ENCODE measurements at places on chromosomes 12 and 14.
A peak's percentile ranks its signal among the peaks of the same experiment; 100 is the strongest.

GRCh38 chr12:87152841-87153528 lies 876.2 kb downstream of the C12orf50 start:
- DNase-seq: no peak

DNA sequence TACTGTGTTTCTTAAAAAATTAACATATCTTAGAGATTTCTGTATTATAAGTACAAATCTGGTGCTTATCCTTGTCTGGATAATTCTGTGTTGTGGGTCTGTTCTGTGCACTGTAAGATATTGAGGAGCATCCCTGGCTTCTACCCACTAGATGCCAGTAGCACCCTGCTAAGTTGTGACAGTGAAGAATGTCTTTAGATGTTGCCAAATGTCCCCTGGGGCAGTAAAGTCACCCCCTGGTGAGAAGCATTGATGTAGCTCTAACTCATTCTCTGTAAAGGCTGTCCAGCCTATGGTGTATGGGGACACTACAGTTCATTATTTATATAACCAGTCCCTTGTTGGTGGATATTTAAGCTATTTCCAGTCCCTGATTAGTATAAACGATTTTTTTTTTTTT lies 31.4 kb downstream of the MAP1LC3B2 start:
- no peak for DNase-seq

GRCh38 chr14:55306938-55307589 lies 35.8 kb downstream of the FBXO34 start:
- DNase-seq: no peak

DNA sequence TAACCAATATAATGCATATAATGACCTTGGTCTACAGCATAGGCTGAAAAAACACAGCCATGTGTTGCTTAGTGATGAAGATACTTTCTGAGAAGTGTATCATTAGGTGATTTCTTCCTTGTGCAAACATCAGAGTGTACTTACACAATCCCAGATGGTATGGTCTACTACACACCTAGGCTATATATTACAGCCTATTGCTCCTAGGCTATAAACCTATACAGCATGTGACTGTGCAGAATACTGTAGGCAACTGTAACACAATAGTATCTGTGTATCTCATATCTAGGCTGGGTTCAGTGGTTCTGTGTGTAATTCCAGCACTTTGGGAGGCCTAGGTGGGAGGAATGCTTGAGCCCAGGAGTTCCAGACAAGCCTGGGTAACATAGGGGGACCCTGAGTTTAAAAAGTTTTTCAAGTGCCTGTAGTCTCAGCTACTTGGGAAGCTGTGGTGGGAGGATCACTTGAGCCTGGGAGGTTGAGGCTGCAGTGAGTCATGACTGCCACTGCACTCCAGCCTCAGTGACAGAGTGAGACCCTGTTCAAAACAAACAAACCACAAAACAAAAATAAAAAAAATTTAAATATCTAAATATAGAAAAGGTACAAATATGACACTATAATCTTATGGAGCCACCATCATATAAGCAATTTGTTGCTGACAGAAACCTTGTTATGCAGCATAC lies 66.6 kb downstream of the GRIP1 start:
- DNase-seq: no peak

- DNase-seq: no peak
Observed at GRCh38 chr12:110444455-110444854, 5.7 kb downstream of the ARPC3 start.

DNA sequence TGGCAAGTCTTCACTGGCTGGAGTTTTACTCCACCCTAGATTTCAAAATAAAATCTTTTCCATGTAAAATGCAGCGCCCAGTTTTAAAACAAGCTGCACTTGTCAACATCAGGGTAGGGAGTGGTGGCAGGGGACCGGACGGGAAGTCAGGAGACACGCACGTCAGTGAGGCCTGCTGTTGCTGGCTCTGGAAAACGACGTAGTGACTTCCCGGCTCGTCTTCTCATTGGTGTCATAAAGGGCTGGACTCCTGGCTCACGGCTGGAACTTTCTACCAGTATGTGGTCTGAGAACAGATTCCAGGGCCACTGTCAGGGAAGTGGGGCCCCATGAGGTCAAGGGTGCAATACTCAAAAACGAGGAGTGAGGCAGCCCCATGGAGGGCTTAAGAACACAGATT lies 64.2 kb upstream of the FOXN3 start:
- DNase-seq: no peak

- no peak for DNase-seq
Observed at GRCh38 chr12:104657726-104658484, 201.2 kb downstream of the CHST11 start.

DNA sequence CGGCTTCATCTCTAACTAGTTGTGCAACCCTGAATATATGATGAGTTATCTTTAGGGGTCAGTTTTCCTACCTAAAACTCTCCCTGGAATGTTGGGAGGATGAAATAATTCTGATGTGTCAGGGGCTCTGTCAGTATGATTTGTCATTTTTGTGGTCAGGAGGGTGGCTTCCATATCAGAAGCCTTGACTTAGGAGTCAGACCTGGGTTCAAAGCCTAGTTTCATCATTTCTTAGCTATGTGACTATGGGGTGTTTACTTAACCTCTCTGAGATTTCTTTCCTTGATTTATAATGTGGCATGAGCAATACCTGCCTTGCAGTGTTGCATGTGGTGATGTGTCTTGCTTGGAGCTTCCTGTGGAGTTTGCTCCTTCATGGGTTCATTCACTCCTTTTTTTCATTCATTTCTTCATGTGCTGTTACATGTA lies 146.8 kb downstream of the CHST11 start:
- DNase-seq: no peak

- no peak for DNase-seq
Observed at GRCh38 chr12:113456761-113457160, 14.9 kb downstream of the LHX5 start.

DNA sequence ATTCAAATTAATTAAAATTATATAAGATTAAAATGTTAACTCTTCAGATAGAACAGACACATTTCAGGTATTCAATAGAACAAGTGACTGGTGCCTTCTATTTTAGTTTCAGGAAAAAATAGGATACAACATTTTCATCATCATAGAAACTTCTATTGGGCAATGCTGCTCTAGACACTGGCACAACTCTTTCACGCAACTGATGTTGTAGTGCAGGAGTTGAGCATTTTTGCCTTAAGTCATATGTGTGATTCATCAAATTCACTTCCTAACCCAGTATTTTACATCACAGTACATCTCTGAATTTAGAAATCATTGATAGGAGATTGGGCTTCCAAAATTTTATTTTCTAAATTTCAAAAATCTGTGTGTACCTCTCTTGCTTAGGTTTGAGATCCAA lies 215.4 kb upstream of the DIO2 start:
- no peak for DNase-seq

GRCh38 chr12:6570264-6570887 lies 2.3 kb upstream of the NOP2 start:
- DNase-seq: peak; percentile 33

GRCh38 chr12:19120795-19121194 lies 8.7 kb upstream of the PLEKHA5 start:
- DNase-seq: no peak

DNA sequence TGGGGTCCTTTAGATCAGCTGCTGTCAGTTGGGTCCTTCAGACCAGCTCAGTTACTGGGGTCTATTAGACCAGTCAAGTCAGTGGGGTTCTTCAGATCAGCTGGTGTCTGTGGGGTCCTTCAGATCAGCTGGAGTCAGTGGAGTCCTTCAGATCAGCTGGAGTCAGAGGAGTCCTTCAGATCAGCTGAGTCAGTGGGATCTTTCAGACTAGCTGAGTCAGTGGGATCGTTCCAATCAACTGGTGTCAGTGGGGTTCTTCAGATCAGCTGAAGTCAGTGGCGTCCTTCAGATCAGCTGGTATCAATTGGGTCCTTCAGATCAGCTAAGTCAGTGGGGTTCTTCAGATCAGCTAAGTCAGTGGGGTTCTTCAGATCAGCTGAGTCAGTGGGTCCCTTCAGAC lies 14.7 kb upstream of the LPCAT3 start:
- DNase-seq: no peak

DNA sequence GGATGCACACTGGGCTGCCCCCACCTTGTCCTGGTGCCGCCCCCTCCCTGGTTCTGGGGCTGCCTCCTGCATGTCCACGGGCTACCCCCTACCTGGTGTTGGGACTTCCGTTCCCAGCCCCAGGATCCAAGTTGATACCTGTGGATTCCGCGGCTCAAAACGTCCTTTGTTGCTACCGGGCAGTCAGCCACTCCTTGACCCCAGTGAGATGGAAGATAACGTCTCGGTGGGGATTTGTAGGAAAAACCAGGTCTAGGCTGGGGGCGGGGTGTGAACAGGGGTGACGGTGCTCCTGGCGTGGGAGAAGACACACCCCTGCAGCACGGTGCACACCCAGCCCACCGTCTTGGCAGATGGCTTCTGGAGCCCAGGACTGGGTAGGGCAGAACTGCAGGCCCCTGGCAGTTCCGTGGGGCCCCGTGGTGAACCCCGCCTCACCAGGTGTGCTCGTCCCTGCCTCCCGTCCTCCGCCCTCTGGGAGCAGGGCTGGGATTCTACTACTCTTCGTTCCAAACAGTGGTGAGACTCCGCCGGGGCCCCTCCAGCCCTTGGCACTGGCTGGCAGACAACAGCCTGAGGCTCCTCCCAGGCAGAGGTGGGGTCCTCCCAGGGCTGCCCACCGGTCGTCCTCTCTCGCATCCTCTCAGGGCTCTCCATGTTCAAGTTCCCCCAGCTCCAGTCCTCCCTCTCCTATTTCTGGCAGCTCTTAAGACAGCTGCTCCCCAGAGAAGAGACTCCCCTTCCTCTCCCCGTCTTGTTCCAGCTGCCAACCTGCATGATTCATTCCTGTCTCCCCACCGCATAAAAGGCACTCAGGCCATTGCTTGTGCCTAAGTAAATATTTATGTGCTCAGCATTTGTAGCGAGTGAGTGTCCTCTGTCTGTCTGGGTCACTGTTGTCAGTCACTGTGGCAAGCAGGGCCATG lies 75.5 kb downstream of the FBXL14 start:
- DNase-seq: no peak

DNA sequence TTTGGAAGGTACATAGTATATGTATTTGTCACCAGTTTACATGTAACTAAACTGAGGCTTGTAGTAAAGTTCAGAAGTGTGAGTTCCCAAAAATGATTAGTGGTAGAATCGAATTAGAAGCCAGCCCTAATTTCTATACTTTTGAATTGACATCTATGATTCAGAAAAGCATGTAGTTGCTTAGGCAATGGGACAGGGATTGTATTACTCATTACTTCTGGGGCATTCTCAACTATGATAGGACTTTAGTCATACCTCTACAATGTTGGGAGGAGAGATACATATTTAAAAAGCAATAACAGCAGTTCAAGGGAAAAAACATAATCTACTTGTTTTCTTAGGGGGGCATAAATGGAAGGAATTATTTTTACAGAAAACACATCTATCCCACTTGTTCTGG lies 277.9 kb upstream of the E2F7 start:
- no peak for DNase-seq

DNA sequence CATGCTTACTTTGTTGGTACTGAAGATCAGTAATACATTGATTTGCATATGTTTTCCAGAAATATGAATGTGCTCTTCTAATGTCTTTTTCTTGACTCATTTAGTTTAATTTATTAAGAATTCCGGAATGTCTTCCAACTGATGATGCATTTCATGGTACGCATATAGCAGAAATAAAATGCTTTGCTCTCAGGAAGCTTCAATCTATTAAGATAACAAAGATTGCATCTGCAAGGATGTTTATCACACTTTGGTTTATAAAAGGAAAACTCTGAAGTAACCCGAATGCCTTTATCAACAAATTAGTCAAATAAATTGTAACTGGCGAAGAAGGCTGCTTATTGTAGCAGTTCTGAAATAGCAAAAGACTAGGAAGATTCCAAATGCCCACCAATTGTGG lies 166.4 kb upstream of the LMNTD1 start:
- no peak for DNase-seq

DNA sequence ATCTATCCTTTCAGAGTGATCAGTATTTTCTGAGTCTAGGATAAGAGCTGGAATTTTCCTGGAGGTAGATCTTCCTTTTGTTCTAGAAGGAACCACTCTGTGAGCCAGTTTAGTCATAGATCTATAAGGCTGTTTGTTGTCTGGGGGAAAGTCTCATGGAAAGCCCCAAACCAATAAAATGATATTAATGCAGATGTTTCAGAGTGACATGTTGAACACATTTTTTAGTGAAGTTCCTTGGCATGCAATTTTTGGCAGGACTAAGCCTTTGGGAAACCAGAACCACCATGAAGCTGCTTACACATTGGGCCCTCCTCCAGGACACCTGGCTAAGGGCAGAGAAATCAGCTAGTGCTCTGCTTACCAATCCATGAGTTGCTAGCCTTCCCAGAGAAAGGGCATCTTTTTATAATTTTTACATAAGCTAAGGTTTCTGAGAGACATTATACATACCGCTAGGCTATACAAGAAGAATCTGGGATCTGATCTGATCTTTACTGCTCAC lies 101.5 kb upstream of the PCED1B start:
- DNase-seq: no peak

DNA sequence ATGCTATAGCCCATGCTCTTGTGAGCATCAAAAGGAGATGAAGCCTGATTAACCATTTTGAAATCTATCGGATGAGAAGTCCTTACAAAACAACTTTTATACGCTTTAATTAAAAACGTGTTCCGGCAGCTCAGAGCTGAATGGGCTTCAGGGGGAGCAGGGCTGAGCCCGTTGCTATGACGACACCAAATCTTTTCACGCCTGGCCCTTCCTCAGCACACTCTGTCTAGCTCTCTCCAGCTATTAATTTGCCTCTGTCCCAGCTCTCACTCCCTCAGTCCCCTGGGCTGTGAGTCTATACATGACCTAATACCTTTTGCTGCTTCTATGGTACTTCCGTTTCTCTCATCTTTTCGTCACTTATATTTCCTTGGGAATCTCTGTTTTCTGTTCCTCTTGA lies 15.8 kb downstream of the FOXA1 start:
- no peak for DNase-seq

GRCh38 chr12:67624355-67624754 lies 24.2 kb upstream of the DYRK2 start:
- DNase-seq: no peak

GRCh38 chr14:61498811-61499210 lies 177.4 kb downstream of the PRKCH start:
- DNase-seq: no peak

- DNase-seq: no peak
Observed at GRCh38 chr12:39003541-39004155, 98.3 kb upstream of the CPNE8 start.

DNA sequence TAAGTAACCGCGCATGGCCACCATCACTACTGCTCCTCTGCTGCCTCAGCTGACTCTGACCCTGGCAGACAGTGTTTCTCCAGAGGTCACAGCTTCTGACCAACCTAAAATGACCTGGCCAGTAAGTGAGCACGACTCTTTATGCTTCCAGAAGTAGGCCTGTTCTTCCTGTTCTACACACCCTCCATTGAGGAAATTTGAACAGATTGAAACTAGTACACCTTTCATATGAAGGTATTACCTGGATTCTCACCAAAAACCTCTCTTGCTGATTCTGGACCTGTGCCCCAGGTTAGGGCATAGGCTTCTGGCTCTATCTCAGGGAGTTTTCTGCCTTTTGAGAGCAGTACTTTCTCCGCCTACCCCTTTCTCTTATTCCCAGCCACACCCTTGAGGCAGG lies 178.4 kb upstream of the FRMD6 start:
- DNase-seq: no peak

- DNase-seq: no peak
Observed at GRCh38 chr12:88207921-88208620, 66.0 kb downstream of the TMTC3 start.
